ENCODE measurements at places on chromosomes 2 and 18.

- DNase-seq: no peak
These were observed 222.3 kb upstream of the MGAT5 start for GRCh38 chr2:134031539-134031938.

DNA sequence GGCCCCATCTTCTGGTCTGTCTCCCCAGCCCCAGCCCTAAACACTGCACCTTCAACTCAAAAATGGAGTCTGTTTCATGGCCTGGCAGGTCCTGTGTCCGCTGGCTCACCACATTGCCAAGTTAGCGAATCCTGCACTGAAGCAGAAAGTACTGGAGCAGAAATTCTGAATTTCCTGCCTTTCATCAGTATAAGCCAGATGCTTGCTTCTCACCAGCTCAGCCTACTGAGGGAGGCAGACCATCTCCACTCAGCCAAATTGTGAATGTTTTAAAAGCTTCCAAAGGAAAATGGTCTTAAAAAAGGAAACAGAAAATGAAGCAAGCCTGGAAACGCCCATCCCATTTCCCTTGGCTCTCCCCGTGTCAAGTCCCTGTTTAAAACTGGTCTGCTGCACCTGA is 157.8 kb downstream of the C1D start:
- DNase-seq: no peak

GRCh38 chr2:149329489-149330126 is 779 bp upstream of the LYPD6 start:
- no peak for DNase-seq

DNA sequence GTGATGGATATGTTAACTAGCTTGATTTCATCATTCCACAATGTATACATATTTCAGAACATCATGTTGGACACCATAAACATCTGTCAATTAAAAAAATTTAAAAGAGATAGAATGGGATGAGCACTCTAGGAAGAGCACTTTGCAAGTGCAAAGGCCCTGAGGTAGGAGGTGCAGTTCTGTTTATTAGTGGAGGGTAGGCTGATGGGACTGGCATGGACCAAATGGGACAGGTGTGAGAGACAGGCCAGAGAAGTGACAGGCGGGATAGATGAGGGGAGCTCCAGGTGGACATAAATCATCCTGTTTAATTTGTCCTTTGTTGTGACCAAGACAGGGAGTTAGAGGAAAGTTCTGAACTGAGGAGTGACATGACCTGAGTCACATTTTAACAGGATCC is 477.9 kb downstream of the TSN start:
- DNase-seq: no peak

DNA sequence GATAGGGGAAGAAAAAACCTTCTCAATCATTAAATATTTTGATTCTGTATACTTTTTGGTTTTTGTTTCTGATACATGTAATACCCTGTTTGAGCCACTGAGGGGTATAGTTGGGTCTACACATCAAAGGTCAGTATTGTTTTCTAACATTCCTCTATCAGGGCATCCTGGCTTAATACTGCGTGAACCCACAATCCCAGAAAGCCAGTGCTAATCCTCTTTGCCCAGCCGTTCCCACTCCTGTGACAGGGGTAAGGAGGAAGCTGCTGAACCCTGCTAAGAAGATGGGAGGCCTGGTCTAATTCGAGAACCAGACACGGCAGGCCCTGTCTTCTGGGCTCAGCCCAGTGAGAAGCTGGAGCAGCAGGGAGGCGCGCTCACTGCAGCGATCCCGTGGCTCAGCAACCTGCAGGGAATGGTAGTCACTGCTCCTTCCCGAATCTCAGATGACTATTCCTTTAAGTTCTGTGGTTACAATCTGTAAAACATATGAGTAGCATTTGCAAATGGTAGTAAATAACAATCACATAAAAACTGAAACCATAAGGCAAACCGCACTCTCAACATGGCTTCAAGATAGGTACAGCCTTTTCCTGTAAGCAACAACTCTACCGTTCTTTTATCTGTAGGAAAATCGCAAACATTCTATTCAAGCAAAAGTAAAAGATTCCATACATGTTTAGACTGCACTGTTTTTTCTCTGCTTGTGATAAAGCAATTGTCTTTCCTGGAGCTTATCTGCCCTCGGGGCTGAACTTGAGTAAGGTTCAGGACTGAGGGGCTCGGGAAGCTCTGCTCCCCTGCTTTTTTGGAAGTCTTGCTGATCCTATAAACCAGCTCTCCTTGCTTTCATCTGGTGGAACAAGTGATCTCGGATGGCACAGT is 87.0 kb downstream of the EPB41L3 start:
- DNase-seq: no peak

GRCh38 chr2:99602476-99602875 is 112.7 kb upstream of the REV1 start:
- no peak for DNase-seq

- no peak for DNase-seq
These were observed 10.4 kb upstream of the KLHL30 start for GRCh38 chr2:238128061-238128440.

DNA sequence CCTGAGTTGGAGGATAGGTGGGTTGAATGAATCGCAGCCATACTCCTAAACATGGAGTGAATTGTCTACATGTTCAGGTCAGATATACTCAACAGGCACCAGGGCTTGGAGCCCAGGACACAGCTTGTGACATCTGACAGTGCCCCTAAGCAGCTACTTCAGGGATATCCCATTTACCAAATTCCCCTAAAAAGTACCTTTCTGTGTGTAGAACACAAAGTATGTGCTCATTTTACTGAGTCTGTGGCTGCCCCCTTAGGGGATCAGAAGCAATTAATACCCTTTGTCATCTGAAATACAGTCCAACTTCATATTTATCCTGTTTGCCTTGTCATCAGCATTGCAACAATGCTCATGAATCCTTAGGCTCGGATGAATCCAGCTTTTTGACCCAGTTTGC is 20.8 kb downstream of the TNFRSF11A start:
- no peak for DNase-seq

DNA sequence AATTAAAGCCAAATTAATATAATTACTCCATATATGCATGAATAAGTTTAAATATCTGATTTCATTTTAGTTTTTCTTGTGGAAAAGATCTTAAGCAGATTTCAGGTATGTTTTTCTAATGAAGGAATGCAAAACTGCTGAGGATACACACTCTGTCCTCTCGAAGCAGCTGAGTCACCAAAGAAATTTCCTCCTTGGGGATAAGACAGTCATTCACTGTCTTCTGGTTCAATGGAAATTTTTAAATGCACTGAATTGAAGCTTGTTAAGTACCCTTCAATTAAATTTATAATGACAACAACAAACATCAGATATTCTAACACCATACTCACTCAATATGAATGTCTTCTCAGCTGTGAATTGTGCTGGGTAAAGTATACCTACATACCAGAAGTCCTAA is 101.5 kb upstream of the DNER start:
- DNase-seq: no peak

GRCh38 chr2:128562471-128563347 is 244.0 kb upstream of the HS6ST1 start:
- no peak for DNase-seq

DNA sequence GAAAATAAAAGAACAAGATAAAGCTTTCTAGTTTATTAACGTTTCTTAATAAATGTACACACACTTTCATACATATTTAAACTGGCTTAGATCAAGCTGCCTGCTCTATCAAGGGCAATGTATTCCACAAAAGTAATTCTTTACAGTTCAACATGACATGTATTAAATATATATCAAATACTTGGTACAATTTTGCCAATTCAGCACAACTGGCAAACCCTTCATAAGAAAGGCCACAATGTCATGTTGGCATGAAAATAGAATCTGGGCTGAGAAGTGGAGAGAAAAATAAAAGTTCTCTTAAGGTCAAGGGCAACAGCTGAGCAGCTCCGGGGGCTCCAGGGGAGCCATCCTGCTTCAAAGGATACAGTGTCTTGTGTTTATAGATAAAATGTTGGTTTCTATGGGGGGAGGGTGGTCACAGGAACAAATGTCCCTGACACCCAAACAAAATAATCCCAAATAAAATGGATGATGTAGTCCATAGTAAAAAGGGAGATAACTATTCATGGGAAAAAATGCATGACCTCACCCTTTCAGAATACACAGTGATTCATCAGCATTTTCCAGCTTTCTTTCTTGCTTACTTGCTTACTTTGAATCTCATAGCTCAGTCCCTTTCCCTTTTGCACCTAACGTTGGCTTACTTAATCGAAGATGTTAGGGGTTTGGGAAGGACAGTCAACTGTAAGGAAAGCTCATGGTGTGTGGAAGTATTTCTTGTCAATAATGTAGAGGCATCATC is 494.9 kb downstream of the NYAP2 start:
- no peak for DNase-seq

DNA sequence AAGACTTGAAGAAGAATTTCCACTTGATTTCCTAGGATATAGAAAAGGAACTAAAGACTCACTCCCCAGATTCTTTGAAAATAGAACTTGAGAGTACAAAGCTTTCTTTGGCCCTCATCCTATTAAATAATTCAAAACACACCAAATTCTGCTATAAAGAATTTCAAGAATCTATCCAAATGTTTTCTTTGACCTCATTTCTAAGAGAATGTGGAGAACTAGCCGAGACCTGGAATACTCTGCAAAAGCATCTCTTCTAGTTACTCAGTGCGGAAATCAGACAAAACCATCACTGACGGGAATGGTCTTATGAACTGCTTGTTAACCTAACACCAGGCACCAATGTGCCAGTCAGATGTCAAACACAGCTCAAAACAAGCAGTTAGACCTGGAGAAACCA is 44.2 kb upstream of the ARL5A start:
- DNase-seq: no peak

DNA sequence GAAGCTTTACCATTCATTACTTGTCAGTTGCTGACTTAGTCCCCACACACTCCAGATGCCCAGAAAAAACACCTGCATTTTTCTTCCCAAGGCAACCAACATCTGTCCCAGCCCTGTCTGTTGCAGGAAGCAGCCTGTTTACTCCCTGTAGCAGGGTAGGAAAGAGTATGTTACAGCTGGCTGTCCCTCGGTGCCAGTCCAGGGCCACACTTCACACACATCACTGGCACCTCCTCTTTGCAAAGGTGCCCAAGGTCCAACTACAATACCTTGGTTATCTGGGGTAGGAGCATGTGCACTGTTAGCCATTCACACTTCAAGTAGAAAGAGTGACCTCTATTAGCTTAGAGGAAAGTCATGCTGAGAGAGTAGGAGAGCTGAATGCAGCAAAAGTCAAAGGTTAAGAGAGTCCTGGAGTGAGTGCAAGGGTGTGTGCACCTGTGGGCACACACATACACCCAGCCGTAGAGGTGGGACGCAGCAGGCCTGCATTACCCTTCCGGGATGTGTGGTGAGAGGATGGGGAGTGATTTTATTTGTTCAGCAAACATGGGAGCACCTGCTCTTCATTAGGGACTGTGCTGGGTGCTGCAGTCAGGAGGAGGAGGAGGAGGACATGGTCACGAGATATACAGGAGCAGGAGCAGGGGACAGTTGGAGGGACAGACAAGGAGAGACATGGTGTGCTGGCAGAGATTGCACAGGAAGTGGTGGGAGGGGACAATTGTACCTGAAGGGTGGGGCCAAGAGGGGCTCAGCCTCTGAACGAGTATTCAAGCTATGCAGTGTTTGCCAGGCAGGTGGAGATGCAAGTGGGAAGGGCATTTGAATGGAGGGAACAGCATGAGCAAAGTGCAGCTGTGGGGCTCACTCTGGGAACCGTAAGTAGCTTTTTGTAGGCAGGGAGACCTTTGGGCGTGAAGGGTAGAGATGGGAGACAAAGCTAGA is 69.8 kb downstream of the TSN start:
- no peak for DNase-seq

- DNase-seq: no peak
These were observed 33.0 kb downstream of the GALNT5 start for GRCh38 chr2:157290525-157290924.

GRCh38 chr18:35835366-35835765 is 137.1 kb upstream of the RMP24 start:
- no peak for DNase-seq

GRCh38 chr2:191844706-191845105 is 2.2 kb downstream of the CAVIN2 start:
- DNase-seq: no peak

DNA sequence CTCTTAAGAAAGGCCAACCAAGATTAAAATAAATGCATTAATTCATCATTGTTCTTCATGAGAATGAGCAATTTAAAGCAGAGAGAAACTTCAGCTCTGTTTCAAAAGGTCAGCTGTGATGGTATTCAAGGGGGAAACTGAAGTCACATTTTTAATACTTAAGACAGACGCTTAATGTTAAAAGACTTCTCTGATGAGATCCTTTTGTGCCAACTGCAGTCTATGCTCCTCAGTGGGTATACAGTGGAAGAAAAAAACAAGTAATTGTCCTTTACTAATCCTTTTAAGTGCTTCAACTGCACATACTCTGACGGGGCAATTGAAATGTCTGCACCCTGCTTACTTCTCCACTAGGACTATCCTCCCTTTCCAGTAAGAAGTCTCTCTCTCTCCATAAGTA is 309.7 kb downstream of the GULP1 start:
- DNase-seq: no peak

- DNase-seq: no peak
These were observed 6.7 kb downstream of the PPP1R7 start for GRCh38 chr2:241156971-241157441.

DNA sequence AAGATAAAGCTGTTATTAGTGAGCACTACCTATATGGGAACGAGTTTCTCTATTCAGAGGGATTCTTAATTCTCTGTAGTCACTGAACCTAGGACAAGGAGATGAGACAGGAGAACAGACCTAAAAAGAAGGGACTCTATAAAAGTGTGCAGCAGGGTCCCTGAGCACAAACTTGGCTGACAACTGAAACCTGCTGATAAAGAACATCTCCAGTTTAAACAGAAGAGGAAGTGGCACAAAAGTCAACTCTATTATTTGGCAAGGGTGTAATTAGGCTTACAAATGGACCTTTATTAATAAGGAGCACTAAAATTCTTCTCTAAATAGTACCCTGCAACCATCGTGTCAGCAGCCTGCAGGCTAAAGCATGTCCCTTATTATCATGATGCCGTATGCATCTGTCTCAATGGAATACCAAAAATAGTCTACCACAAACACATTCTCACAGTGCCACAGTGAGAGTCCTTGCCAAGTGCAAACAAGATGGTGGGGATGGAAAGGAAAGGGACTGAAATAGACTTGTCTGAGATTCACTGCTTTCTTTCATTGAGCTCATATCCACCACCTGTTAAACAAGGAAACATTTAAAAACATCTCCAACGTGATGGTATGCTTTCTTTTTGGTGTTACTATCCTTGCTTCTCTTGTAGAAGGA is 260.2 kb downstream of the INSIG2 start:
- no peak for DNase-seq

Data from GM19239 (cell line).